ENCODE measurements at places on chromosomes 1 and 21. TPM values are rescaled to one million over a fixed set of nuclear protein-coding genes. Genes with fewer than 3 reads are reported as not detected.

DNA sequence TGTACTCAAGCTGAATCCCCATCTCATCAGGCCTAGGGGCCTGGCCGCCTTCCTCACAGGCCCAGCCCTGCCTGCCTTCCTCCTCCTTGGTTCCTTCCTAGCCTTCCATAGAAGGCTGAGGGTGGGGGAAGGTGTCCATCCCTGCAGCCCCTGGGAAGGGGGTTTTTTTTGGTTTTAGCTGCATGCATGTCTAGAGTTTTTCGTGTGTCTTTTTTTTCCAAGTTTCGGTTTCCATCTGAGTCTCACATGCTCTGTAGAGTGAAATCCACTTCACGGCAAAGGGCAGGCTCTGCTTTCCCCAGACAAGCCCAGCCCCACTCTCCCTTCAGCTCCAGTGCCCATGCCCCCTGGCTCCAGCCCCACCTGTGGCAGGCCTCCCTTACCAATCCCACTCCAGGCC is 32.1 kb downstream of the GRHL3 start:
- peaks cover 9% of the 10 kb centered on the region for H3K27me3 ChIP-seq
- DNase-seq = no peak
- H3K4me1 ChIP-seq = peaks cover 8% of the 10 kb centered on the region
- H3K27ac ChIP-seq = no peak overlapping the region

- H3K27me3 ChIP-seq = no peaks in the 10 kb centered on the region
- H3K4me1 ChIP-seq = no peaks in the 10 kb centered on the region
- no peak overlapping the region for H3K4me3 ChIP-seq
Observed at GRCh38 chr1:99163671-99164070, 100.6 kb upstream of the PLPPR4 start.

The CFAP141 gene
- total RNA-seq = not detected

DNA sequence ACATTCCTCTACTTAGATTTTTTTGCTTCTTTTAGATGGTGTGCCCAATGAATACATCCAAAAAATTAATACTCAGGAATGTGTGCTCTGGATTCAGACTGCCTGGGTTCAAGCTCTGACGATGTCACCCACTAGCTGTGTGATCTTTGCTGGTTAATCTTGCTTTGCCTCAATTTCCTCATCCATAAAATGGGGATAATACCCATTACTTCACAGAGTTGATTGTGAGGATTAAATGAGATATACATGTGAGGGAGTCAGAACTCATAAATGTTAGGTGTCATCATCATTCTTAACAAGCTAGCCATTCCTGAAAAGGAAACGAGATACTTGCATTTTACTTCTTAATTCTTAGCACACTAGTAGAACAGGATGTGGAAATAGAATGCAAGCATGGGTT is 12.9 kb upstream of the TTF2 start:
- no peak for DNase-seq
- H3K36me3 ChIP-seq = no peaks in the 10 kb centered on the region
- H3K4me3 ChIP-seq = no peak overlapping the region
- 0 out of 2 replicates have a peak, but pooled peaks cover 2% of the 10 kb centered on the region for H3K27me3 ChIP-seq
- no peaks in the 10 kb centered on the region for H3K4me1 ChIP-seq

DNA sequence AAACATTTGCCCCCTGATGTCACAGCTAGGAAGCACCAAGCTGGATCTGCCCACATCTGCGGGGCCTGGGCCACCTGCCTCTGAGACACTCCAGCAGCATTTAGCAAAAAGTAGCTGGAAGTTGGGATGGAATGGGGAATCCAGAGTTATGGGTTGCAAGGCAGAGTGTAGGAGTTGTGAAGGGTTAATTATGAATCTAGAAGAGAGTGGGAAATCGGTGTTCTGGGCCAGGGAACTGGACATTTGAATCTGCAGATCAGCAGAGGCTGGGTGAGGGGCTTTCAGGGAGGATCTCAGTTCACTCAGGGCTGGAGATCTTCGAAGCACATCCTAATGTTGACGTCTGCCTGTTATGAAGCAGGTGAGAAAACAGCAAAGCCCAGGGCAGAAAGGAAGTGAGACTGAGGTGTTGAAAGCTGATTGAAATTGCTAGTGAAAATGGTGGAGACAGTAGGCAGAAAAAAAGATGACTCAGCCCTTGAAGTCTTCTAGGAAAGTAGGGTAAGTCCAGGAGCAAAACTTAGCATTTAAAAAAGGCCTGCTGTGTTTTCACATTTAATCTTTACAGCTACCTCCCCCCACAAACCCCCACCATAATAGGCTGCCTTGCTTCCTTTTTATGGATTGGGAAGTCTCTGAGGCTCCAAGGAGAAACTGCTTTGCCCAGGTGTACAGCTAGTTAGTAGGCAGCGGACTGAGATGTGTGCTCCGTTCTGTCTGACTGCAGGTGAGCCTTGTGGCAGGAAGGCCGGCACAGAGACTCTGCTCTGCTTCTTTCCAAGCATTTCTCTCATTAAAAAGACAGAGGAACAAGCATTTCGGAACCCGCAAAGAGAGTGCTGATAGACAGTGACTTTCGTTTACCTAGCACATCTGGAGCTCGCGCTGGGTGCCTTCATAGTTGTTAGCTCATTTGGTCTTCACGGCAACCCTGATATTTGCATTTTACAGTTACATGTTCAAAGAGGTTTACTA is 7.2 kb downstream of the VANGL1 start:
- no peaks in the 10 kb centered on the region for H3K27me3 ChIP-seq
- H3K4me1 ChIP-seq = peaks cover 5% of the 10 kb centered on the region
- no peak overlapping the region for H3K27ac ChIP-seq
- no peaks in the 10 kb centered on the region for H3K36me3 ChIP-seq

Measured in IMR-90 (cell line).